Islet precursor cell (in vitro differentiated cells): ENCODE measurements at places on chromosomes 3 and 15.

GRCh38 chr3:188385295-188385694, 231.3 kb downstream of the LPP start:
- peak; percentile 69 for DNase-seq

GRCh38 chr3:195718477-195718984, 2.2 kb upstream of the MUC20 start:
- no peak for DNase-seq

GRCh38 chr15:66609876-66610275, 44.1 kb upstream of the LCTL start:
- DNase-seq, result no peak

DNA sequence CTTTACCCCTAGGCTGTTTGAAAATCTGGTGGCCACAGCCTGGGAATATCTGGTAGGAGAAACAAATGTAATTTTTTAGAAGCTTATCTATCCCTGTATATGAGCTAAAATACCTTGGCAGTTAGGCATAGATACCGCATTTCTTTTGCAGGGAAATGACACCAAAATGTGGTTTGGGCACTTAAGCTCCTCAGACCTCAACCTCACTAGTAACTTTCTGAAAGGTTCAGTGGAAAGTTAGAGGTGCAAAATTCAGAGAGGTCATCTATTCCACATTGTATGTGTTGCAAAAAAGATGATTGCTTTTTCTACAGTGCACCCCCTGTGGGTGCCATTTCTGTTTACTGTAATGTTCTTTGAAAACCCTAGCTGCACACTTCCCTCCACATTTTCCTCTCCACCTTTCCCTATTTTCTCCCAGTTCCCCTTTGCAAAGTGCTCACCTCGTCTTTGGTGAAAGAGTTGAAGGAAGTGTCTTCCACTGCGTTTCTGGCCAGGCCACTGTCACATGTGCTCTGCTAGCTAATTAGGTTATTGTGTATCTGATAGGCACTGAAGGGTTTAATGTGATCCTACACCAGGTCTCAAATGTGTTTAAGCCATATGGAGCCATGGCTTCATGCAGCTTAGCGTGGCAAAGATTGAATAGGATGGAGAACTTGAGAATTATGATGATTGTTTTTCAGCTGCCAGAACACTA, 1.3 kb downstream of the SACM1L start:
- DNase-seq, result no peak

- no peak for DNase-seq
Measured at GRCh38 chr15:90489514-90489913, 40.2 kb upstream of the CRTC3 start.

DNA sequence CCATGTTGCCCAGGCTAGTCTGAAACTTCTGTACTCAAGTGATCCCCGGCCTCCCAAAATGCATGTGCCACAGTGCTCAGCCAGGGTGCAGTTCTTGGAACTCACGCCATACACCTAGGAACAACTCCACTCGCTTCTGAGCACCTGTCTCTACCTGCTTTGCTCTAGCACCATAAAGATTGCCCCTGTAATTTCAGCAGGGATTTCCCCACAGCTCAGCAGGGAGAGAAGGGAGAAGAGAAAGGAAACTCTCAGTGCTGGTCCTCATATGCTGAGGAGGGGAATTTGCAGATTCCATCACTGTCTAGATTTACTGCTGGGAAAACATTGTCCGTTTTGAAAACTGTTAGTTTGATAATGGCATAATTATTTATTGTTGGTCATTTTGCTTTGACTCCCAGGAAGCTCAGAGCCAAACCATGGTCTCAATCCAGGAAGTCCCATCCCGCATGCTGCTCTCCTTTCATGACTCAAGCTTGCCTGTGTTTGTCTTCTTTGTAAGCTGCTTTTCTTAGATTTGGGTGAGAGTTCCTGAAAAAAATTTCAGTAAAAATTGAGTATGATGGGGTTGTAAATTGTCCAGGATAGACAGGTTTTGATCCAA, 24.2 kb downstream of the TRIM71 start:
- DNase-seq, result no peak

DNA sequence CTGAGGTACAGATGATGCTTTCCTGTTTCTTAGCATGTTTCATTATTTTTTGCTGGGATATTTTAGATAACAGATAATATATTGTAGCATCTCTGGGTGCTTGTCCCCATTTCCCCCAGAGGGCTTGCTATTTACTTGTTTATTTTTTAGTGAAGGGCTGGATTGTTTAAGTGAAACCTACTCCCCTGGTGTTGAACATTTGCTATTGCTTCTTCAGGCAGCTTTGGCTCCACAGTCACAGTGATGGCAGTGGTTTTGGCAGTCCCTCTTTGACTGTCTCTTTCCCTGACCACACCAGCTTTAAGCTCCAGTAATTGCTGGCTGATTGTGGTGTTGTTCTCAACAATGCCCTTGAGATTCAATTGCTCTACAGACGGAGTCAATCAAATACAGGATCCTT, 128.9 kb downstream of the KLF13 start:
- no peak for DNase-seq

DNA sequence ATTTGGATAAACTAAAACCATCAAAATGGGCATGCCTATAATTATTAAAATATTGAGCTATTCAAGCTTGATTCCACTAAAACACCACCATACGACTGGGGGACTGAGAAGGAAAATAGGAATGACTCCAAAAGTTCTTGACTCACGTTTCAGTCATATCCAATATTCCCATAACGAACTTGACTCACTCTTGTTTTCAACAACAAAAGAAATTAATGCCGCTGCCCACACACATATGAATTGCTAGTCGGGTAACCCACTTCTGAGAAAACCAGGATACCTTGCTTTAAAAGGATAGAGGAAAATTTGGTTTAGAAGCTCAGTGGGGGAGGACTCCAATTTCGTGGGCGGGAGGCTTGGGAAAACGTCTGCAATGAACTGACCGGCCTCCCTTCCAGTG, 5.2 kb downstream of the HTR3C start:
- DNase-seq, result no peak

DNA sequence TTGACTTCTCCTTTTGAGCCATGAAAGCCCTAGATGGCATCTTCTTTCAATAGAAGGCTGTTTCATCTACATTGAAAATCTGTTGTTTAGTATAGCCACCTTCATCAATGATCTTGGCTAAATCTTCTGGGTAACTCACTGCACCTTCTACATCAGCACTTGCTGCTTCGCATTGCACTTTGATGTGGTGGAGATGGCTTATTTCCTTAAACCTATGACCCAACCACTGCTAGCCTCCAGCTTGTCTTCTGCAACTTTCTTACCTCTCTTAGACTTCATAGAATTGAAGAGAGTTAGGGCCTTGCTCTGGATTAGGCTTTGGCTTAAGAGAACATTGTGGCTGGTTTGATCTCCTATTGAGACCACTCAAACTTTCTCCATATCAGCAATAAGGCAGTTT, 189.8 kb downstream of the PLCL2 start:
- DNase-seq, result no peak

GRCh38 chr15:93466380-93466779, 377.4 kb upstream of the RGMA start:
- no peak for DNase-seq

- no peak for DNase-seq
Measured at GRCh38 chr3:95265129-95265528, 1202.3 kb downstream of the NSUN3 start.

DNA sequence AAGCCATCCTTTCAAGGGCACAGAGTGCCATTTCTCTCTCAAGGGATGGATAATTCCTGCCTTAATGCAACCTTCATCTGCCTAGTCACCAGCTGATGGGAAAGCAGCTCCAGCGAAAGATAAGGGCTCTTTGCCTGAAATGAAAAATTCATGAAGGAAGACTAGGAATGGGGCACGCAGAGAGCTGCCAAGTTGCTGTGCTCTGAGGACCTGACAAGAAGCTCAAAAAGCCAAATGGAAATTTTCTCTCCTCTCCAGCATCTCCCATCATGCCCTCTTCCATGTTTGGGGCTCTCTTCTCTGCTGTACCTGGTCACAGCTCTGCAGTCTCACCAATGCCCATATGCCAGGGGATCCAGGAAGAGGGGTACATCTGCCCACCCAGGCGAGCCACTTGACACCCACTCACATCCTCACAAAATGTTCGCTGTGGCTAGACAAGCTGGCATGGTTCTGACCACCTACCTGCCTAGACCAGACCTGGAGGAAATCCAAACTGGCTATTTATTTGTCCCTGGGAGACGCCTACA, 29.3 kb upstream of the ABHD2 start:
- DNase-seq, result no peak

- peak; percentile 59 for DNase-seq
Measured at GRCh38 chr15:99403597-99403996, 152.3 kb downstream of the LRRC28 start.

DNA sequence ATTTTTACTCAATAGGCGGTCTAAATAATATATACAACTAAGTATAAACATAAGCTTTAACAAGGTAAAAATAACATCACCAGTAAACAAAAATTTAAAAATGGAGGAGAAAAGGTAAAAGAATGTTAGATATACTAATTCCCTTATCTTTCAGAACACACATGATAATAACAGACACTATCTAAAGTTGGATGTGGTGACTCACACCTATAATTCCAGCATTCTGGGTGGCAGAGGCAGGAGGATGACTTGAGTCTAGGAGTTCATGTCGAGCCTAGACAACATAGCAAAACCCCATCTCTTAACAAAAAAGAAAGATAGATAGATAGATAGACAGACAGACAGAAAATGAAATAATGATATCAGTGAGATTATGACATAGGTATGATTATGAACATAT, 85.1 kb downstream of the STAG1 start:
- DNase-seq, result no peak

- DNase-seq, result no peak
Measured at GRCh38 chr3:104779324-104779723, 587.4 kb upstream of the ALCAM start.

GRCh38 chr3:111700054-111700453, 104.9 kb upstream of the ZBED2 start:
- DNase-seq, result no peak

DNA sequence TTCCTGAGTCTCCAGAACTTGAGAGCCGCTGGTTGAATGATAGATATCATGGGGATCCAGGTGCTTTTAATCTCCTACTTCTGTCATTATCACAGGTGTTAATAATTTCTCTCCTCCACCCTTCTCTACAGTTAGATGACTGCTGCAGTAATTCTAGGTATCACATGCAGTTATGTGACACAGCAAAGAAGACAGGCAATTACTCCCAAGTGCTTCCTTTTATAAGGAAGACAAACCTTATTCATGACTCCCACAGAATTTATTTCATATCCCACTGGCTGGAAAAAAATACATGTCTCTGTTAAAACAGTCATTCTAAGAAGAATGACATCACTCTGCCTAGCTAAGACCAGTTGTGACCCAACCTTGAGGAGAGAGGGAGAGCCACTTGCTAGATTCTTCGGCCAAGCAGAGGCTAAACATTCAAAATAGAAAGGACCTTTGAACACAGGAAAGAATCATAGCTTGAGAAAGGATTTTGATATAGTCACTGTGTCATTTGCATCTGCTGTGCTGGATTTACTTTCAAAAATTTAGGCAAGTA, 500.6 kb downstream of the SI start:
- DNase-seq, result no peak

DNA sequence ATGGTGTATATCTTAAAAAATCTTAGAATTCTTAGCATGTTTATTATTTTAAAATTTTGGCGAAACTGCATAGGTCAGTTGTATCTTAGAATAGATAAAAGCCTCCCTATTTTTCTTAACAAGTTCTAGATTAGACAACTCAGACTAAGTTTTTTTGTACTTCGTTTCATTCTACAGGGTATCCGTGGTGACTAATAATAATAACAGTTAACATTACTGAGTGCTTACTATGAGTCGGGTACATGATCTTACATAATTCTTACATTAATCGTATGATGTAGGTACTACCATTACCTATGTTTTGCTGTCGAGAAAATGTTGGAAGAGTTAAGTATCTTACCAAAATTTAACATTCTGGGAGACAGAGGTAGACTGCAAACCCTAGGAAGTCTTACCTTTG, 60.7 kb downstream of the UBE2E2 start:
- DNase-seq, result no peak

DNA sequence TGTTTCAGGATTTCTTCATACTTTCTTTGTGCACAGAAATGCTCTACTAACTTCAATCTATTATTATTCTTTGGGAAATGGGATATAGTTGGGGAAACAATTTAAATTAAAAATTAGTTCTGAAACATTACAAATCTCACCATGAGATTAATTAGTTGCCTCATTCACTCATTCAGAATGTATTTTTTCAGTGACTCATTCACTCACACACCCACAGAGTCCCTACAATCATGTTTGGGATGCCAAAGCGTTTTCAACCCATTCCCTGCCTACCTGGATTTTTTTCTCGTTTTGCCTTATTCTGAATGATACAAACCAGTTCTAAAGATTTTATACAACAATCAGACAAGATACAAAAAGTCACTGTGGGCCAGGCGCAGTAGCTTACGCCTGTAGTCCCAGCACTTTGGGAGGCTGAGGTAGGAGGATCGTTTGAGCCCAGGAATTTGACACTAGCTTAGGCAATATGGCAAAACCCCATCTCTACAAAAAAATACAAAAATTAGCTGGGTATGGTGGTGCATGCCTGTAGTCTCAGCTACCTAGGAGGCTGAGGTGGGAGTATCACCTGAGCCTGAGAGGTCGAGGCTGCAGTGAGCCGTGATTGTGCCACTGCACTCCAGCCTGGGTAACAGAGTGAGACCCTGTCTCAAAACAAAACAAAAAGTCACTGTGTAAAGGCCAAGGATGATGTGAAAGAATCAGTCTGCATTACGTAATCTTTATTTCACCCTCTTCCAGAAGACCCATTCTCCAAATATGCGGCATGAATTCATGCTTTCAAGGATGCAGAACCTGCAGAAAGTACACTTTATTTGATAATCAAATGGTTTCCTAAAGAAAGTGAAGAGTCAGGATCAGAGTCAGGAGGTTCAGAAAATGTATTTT, 34.8 kb upstream of the ARHGEF3 start:
- DNase-seq, result no peak
